NCI-H1092 treated with DMSO at 0.1 percent for 48 hours (cell line): ENCODE measurements at places on chromosomes 5 and 9.
A peak's percentile ranks its signal among the peaks of the same experiment; 100 is the strongest.

- DNase-seq, result no peak
Observed at GRCh38 chr5:144191998-144192397, 21.3 kb downstream of the KCTD16 start.

- no peak for DNase-seq
Observed at GRCh38 chr9:82036086-82036485, 47.5 kb downstream of the SPATA31D1 start.

DNA sequence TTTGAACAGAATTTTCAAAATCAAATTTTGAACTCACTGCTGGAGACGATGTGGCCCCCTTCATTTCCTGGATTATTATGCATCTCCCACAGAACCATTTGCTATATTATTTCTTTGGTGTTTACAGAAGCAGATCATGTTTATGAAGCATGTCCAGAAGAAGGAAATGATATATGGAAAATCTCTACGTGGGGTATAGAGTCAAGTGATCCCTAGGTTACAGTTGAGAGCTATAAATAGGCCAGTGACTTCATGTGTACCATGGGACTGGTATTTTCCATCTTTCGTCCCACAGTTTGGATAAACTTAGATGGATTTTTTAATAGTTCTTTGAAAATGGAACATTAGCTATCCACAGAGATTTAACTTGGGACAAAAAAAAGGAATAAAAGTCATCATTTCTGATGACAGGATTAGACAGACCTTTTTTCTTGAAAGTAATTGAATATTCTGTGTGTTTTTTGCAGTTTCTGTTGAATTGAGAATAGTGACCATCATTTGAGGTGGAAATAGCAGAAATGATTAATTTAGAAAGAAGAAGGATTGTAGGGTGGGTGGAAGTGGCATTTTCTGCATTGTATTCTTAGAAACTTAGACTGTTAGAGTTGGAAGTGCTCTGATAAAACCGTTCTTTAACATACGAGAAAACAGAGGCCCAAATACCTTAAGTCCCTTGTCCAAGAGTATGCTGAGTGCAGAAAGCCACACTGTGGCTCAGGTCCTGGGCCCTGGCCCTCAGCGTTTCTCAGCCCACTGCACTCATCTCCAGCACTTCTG is 136.4 kb downstream of the PIP5K1B start:
- no peak for DNase-seq

DNA sequence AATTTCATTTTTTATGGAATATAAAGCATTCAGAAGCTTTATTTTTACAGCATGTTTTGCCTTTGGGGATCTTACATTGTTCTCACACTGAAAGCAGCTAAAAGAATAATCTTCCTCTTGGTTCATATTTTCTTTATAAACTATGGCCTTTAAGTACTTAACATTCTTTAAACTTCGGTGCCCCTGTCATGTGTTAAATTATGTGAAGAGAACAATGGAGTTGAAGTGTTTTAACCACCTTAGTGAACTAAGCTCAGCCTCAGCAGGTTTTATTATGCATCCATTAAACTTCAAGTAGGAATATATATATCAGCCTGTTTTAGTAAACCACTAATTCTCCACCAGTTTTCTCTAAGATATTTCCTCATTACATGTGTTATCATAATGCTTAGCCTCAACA is 371.4 kb upstream of the CDH18 start:
- DNase-seq, result peak; percentile 9

GRCh38 chr9:108517651-108518365 is 338.0 kb downstream of the ACTL7B start:
- no peak for DNase-seq

DNA sequence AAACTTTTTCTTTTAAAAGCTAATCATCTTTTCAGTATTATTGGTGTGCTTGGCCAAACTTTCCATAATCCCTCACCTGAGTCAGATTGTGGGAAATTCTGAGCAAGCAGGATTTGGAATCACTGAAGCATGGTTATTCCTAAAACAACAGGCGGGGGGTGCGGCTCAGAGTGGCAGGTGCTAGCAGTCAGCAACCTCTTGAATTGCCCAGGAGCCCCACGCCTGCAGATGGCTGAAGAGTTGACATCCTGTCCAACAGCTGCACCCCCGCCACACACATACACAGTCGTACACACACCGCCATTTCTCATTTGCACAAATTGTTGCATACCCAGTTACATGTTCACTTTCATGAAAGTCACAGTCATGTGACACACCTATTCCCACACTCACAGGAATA is 96.6 kb downstream of the LHX2 start:
- peak; percentile 80 for DNase-seq

DNA sequence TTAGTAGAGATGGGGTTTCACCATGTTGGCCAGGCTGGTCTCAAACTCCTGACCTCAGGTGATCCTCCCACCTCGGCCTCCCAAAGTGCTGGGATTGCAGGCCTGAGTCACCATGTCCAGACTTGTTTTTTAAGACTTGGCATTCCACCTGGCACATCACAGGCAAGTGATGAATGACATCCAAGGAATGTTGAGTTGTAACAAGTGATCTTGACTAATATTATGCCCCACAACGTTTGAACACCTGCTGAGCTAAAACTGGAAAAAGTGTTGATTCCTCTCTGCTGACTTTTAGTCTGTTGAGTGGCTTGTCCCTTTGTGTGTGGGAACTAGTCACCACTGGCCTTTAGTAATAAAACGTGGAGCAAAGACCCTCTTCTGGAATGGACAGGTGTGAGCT is 54.6 kb downstream of the SUB1 start:
- DNase-seq, result no peak

GRCh38 chr9:114363424-114363823 is 24.4 kb downstream of the AKNA start:
- DNase-seq, result no peak

DNA sequence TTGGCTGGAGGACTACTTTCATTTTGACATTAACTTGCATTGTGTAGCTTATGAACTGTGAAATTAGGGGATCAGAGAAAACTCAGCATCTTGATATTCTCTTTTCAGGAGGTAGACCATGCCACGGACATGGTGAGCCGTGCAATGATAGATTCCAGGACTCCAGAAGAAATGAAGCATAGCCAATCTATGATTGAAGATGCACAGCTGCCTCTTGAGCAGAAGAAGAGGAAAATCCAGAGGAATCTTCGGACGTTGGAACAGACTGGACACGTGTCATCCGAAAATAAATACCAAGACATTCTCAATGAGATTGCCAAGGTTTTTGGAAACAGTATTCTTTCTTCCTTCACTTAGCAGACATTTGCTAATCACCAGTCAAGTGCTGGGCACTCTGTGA is 20.6 kb upstream of the F2R start:
- DNase-seq, result no peak

DNA sequence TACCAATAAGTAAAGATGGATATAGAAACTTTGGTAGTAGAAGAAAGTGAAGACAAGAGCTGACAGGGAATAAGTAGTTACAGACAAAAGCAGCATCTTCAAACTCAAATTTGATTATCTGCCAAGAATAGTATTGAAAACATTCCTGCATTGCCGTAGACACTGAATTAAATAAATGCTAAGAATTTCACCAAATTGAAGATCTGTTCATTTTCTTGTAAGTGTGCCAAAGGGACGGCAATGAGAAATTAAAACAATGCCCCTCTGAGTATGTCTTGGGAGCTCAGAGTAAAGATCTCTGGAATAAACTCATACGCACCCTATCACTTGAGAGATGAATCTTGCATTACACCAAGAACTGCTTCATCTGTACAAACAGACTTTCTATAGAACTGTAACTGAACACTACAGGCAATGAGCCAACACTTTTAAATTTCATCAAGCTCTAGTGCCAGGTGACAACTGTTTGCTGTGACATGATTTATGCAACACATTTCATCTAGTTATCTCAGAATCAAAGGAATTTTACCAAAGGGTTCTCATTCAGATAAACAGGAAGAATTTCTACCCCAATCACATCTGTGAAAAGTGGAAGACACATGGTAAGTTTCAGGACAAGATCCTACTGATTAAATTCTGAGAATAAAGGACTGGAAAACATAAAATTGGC is 66.9 kb downstream of the RFX3 start:
- DNase-seq, result peak; percentile 59

GRCh38 chr9:80890124-80890523 is 799.2 kb downstream of the TLE1 start:
- DNase-seq, result no peak

DNA sequence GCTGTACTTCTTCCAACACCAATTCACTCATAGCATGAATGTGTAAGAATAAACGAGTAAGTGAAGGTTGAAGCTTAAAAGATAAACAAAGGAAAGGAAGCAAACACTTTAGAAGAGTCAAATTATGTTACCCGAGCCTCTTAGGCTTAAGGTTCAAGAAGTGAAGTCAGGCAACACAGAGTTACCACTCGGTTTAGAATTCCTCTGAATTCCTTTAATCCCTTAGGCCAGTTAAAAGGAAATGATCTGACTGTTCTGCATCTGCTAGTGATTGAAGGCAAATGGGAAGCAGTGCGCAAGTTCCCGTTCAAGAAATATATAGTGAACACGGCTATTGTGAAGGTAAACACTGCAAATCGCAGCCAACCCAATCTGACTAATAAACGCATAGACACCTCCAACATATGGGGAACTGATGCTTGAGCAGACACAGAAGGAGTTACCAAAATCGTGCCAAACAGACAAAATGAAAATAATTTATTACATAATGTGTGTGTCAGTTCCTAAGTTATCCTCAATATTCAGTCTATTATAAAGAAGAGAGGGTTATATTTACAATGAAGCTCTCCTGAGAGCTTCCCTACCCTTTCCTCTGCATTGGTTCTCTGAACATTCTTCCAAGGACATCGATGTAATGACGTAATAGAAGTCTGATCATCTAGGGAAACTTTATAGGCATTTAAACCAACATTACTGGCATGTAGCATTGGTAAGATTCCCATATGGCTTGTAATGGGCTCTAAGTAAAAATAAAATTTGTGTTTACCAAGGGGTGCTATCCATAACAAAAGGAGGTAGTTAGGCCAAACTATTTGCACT is 837.1 kb upstream of the ZNF608 start:
- DNase-seq, result no peak

DNA sequence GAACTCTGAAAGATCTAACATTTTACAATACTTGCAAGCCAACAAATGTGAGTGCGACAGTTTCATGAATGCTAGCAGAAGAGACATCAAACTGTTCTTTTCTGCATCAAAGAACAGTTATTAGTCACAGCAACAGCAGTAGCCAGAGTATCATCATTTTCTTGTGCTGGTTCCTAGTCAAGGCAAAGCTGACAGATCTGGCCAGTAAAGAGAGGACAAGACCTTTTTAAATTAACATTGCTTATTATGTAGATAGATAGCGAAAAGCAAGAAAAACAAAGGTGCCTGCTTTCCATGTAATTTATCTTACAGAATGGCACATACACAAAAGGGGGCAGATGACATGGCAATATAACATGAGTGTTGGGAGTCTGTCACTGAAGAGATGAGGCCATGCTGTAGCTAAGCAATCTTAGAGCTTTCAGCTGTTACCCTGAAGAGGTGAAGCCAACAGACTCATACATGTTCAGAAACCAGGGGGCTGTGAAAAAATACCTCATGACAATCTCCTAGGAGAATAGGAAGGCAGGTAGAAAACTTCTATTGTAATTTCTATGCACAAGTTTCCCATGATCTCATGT is 626.6 kb upstream of the TYRP1 start:
- DNase-seq, result no peak

- DNase-seq, result no peak
Observed at GRCh38 chr5:10563110-10563944, 543 bp upstream of the ANKRD33B start.

- DNase-seq, result no peak
Observed at GRCh38 chr5:149792540-149793255, 62.6 kb downstream of the PPARGC1B start.

GRCh38 chr5:67038817-67039603 is 157.6 kb downstream of the CD180 start:
- no peak for DNase-seq

DNA sequence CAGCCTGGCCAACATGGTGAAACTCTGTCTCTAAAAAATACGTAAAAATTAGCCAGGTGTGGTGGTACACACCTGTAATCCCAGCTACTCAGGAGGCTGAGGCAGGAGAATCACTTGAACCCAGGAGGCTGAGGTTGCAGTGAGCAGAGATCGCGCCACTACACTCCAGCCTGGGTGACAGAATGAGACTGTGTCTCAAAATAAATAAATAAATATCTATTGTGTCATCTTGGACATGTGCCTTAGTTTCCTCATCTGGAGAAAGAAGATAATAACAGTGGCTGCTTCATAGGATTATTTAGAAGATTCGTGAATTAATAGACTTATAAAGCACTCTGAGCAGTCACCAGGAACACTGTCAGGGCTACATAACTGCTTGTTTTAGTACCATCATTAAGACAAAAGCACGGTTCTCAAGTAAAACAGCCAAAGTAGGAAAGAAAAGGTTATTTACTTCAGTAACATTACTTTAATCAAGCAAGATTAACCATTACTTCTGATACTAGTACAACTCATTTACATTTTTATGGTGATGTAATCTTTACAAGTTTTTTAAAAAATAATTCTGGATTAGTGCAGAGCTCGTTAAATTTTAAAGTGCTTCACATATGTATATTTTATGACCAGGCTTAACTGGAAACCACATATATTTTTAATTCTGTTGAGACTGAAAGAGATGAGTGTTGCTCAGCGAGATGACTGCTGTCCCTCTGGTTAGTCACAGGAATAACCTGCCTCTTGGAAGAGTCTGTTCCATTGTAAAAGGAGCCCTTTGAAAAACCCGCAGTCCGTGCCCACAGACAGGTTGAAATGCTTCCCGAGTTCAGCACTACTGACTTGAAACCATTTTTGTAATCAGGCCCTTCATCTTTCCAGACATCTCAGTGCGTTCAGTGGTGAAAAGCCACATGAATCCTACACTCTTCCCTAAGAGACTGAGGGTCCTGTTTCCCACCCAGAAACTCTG is 36.7 kb downstream of the ANKH start:
- no peak for DNase-seq

- peak; percentile 78 for DNase-seq
Observed at GRCh38 chr9:90141723-90142122, 500.9 kb downstream of the DIRAS2 start.

DNA sequence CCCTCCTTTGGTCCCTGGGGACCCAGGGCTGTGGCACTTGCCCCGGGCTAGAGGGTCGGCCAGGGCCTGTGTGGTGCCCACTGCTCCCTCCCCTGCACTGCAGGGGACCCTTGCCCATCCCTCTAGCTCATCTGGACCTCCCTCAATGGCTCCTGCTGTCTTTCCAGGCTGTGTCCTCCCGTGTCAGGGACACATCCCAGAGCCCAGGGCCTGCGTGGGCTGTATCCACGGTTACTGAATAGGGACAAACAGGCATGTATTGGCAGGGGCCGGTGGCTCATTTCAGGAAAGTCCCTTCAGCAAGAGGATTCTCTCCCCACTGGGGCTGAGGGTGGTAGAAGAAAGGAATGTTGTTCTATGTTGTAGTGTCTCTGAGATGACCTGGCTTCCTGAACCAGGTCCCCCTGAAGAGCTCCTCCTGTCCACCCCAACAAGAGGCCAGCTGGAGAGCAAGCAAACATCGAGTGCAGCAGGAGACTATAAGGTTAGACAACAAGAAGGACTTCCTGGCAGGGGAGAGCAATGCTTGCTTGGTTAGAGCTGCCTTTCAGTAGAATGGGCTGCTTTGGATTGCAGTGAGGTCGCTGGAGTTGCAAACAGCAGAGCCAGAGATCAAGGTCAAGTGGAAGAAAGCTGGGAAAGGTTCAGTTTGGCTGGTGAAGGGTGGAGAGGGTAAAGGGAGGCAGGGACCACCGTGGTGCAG is 1.0 kb upstream of the CRB2 start:
- no peak for DNase-seq
